ENCODE measurements at places on chromosomes 2 and 18.

- no peak overlapping the region for H3K4me3 ChIP-seq
- no peaks in the 10 kb centered on the region for H3K36me3 ChIP-seq
- H3K4me1 ChIP-seq: no peaks in the 10 kb centered on the region
- H3K27ac ChIP-seq: no peak overlapping the region
- ATAC-seq: no peak
These were observed 11.9 kb downstream of the TEX51 start for GRCh38 chr2:126910637-126911036.

DNA sequence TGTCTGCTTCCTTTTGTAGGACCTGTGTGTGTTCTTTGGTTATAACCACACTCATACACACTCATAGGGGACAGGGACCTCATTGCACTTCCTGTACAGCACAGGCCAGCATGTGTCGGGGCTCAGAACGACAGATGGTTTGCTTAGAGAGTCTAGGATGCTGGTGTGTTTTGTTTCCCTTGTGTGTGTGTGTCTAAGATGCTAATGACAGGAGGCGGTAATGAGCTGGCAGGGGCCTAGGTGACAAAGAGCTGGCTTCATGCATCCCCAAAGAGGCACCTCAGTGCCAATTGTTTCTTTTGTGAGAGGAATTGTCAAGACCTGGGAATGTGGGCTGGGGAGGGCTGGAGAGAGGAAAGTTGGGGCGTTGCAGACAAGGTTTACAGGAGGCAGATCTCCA, 66.6 kb downstream of the CELF4 start:
- H3K36me3 ChIP-seq: no peaks in the 10 kb centered on the region
- no peak overlapping the region for H3K27ac ChIP-seq
- no peaks in the 10 kb centered on the region for H3K4me1 ChIP-seq
- H3K4me3 ChIP-seq: no peak overlapping the region
- H3K27me3 ChIP-seq: peaks cover 12% of the 10 kb centered on the region

GRCh38 chr2:161915121-161915520, 158.9 kb downstream of the DPP4 start:
- no peaks in the 10 kb centered on the region for H3K36me3 ChIP-seq
- ATAC-seq: no peak
- H3K4me1 ChIP-seq: peaks cover 5% of the 10 kb centered on the region
- H3K27ac ChIP-seq: no peak overlapping the region

GRCh38 chr2:68122680-68122964, 35.1 kb upstream of the PNO1 start:
- H3K36me3 ChIP-seq: no peaks in the 10 kb centered on the region
- H3K27me3 ChIP-seq: no peaks in the 10 kb centered on the region
- no peak overlapping the region for H3K4me3 ChIP-seq
- H3K4me1 ChIP-seq: no peaks in the 10 kb centered on the region

DNA sequence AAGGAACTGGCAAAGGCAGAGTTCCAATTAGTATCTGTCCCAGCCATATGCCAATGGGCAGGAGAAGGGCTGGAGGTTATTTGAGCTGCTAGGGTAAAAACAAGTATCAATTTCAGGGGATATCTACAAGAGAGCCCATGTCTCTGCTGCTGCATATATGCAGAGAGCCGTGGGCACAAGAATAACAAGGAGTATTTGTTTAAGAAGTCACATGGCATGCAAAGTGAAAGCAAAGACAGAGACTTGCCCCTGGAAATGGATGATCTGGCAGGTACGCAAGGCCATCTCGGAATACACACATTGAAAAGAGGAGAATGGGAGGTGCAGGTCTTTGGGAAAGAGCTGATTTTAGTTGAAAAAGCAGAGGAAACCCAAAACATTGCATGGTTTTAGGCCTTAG, 170.6 kb downstream of the EVA1A start:
- no peak overlapping the region for H3K4me3 ChIP-seq
- H3K27ac ChIP-seq: no peak overlapping the region
- ATAC-seq: no peak
- peaks cover 31% of the 10 kb centered on the region for H3K27me3 ChIP-seq

DNA sequence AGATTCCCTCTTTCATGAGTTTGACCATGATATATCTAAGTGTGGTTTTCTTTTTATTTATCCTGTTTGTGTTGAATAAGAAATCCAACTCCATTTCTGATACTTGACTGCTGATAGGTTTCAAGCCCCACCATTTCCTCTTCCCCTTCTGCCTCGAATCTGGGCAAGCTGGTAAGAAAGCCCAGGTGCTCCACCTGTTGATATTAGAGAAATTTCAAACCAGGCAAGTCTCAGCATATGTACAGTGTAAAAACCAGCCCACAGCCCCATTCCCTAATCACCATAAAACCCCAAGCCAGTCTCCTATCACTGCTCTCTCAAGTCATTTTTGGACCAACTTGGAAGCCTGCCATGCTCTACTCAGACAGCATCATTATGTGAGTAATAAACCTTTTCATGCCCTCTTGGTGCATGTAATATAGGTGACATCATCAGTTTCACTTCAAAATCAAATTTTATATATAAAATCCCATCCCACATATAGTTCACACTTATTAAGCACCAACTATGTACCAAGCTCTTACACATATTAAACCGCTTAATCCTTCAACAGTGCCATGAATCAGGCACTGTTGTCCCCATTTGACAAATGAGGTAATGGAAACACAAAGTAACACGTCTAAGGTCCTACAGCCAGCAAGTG, 46.6 kb downstream of the SMAD2 start:
- no peaks in the 10 kb centered on the region for H3K27me3 ChIP-seq
- peak overlapping the region; percentile 4 for H3K4me3 ChIP-seq
- peaks cover 45% of the 10 kb centered on the region for H3K4me1 ChIP-seq
- ATAC-seq: peak; percentile 93
- peaks cover 89% of the 10 kb centered on the region for H3K36me3 ChIP-seq

DNA sequence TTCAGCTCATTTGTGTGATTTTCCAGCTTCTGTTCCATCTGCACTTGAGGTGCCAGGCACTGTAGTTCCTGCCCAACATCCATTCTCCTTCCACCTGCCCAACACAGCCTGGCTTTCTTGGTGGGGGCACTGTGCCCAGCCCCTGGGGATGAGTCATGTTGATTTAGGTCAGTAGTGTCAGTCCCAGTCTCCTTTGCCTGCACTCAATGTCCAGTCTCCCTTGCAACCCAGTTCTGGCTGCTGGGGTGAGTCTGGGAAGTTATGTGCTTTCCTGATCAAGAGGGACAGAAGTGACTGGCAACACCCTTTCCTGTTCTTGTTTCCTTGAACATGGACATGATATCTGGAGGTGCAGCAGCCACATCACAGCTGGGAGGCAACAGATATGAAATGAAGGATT, 1.5 kb upstream of the ASB18 start:
- H3K27me3 ChIP-seq: peaks cover 26% of the 10 kb centered on the region
- no peak overlapping the region for H3K27ac ChIP-seq
- ATAC-seq: no peak
- no peak overlapping the region for H3K4me3 ChIP-seq
- H3K4me1 ChIP-seq: no peaks in the 10 kb centered on the region

Measured in activated T-helper 17 cell treated with anti-CD3 and anti-CD28 coated beads, Interleukin-2, amount 50 U/mL, for 72 hours (primary cell).